Myocyte (in vitro differentiated cells): ENCODE measurements at places on chromosomes 1 and 21.

- no peak for DNase-seq
Observed at GRCh38 chr1:48055876-48056764, 58.9 kb upstream of the TRABD2B start.

GRCh38 chr1:228378873-228379460 is 27.7 kb downstream of the TRIM11 start:
- DNase-seq: peak; percentile 9

GRCh38 chr1:2587071-2587859 is 688 bp downstream of the PRXL2B start:
- no peak for DNase-seq

GRCh38 chr1:50517488-50517887 is 94.2 kb upstream of the DMRTA2 start:
- DNase-seq: peak; percentile 3

DNA sequence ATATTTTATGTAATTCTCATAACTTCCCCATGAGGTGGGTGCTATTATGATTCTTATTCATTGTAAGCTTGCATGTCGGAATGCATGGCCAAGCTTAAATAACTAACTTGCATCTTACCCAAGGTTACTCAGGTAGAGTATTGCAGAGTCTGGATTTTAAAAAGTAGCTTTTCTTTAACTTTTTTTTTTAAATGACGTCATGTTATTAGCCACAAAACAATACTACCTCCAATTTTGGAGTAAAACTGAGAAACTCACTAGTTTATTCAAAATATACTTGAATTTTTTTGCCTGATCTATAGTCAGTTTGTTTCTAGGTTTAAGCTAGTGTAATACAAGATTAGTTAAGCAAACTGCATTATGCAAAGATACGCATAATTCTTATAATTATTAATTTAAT is 57.8 kb downstream of the NEGR1 start:
- no peak for DNase-seq

DNA sequence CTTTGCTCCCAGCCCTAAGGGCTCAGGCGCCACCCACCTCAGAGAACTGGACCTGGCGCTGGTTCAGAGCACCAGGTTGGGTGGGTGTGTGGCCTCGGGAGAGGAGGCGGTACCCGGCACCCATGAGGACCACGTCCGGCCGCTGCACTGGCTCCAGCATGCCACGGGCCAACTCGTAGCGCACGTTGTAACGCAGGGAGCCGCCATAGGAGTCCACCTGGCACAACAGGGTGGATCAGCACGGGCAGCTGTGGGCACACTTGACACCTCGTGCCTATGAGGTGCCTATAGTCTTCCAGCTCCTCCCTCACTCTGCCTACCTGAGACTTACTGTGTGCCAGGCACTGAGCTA is 56.5 kb downstream of the HSPG2 start:
- DNase-seq: no peak

DNA sequence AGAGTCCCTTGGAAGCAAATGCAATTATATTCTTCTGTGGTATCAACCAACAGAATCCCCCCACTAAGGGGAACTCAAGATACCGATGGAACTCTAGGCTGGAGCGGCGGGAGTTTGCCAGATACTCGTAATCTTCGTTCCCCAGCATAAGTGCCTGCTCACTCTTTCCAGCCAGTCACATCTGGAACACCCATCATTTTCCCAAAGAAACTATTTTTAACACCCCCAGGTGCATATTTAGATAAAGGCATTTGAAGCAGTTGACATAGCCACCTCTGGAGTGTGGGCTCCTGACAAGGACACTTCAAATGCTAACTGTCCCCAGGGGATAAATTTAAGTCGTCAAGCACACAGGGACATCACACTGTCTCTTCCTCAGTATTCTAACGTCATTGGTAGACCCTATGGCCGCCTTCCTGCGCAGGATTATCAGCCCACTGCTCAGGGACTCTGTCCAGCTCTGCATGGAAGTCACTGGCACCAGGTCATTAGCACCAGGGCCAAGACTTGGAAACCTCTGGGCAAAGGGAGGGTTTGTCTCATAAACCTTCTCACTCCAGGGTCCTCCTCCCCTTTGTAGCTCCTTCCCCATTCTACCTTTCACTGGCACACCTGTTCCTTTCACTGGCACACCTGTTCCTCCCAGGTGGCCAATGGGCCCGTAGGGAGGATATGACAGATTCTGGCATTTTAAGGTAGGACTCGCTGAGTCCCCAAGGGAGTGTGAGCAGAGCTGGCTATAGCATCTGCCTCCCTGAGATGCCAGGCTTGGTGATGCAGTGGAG is 48.8 kb downstream of the H3-3A start:
- no peak for DNase-seq
